ENCODE measurements at places on chromosomes 5 and 9.

- DNase-seq = no peak
Measured at GRCh38 chr5:119532637-119533036, 80.3 kb downstream of the HSD17B4 start.

DNA sequence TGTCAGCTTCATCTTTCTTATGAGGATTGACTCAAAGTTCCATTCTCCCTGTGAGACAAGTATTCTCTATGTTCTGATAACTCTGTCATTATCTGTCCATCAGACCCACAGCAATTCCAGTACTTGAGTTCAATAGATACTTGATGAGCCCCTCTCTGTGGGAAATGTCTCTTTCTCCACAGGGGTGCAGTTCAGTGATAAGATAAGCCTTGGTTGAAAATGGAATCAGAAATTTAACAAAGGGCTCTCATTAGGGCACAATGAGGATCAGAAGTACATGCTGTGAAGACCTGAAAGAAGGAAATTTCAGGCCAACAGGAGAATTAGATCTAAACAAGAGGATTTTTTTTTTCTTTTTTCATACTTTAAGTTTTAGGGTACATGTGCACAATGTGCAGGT, 737.3 kb downstream of the MTRR start:
- DNase-seq = no peak

- DNase-seq = no peak
Measured at GRCh38 chr5:32098890-32099310, 75.2 kb downstream of the GOLPH3 start.

DNA sequence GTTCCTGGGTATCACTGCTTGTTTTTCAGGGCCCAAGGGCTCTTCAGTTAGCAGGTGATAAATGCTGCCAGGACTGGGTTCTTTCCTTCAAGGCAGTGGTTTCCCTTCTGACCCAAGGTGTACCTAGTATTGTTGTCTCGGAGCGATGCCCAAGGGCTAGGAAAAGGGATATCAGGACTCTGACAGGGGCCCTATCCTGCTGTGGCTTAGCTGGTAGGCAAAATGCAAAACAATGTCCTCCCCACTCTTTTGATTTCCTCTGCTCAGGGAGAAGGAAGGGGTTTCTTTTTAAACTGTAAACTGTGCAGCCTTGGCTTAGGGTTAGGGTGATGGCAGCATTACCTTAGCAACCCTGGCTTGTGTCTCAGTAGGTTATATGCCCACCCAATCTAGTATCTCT, 508.8 kb upstream of the CTNND2 start:
- no peak for DNase-seq
